ENCODE measurements at places on chromosomes 5 and 9.

DNA sequence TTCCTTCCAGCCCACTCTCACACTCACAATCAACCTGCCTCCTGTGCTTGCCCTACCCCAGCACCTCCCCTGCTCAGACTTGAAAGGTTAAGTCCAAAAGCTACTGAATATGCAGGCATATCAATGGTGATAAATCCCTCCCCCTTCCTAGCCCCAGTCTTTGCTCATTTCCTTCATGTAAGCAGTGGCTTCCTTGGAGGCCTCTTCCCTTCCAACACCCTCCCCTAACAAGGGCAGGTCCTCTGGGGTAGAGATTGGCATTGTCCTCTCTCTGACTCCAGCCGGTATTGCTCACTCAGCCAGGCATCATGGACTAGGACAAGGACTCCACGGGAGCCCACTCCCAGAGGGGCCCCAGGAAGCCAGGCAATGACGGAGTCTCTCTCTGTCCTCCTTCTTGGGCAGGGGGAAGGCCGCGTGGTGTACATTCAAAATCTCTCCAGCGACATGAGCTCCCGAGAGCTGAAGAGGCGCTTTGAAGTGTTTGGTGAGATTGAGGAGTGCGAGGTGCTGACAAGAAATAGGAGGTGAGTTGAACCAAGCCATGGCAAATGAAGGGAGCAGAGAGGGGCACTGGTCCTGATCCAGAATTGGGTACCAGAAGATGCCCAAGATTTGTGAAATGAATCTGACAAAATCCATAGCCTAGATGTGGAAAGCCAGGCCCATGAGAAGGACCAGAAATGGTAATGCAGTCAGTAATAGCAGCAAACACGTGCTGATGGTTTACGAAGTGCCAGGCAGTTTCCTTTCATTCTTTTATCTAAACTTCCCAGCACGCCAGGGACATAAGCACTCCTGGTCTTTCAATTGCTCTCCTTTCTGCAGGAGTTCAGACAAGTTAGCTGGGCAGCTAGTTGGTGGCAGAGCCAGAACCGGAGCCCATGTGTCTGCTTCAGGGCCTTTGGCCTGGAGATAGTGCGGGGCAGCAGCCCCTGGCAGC, 102.5 kb downstream of the PDE6A start:
- DNase-seq: no peak

DNA sequence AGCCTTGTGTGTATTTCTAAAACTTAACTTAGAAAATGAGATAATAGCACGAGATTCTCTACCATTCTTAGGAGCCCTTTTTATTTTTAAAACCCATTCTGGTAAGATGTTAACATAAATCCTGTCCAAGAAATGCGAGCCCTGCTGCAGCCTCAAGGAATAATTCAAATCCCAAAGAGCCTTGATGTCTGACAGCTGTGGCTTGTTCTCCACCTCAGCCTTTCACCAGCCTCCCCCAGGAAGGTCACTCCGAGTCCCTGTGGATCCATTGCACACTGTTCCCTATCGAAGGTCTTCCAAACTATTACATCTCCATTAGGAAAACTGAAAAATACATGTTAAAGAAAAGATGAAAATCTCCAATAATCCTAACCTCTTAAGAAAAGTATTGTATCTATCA, 98.5 kb upstream of the S1PR3 start:
- DNase-seq: no peak

DNA sequence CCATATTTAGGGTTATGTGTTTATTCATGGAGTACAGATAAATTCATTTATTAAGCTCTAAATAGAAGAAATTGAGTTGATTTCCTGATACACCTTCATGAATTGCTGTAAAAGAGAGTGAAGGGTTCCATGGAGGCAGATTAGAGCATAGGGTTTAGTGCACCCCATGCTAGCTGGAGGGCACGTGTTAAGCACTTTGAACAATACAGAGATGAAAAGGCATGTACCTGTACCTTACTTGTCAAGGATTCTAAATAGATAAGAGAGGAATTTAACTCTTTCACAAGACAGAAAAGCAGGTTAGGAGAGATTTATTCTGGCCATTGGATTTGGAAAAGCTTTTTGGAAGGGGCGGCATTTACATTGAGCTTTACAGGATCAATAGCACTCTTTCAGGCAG, 23.3 kb downstream of the TNFAIP8 start:
- no peak for DNase-seq

DNA sequence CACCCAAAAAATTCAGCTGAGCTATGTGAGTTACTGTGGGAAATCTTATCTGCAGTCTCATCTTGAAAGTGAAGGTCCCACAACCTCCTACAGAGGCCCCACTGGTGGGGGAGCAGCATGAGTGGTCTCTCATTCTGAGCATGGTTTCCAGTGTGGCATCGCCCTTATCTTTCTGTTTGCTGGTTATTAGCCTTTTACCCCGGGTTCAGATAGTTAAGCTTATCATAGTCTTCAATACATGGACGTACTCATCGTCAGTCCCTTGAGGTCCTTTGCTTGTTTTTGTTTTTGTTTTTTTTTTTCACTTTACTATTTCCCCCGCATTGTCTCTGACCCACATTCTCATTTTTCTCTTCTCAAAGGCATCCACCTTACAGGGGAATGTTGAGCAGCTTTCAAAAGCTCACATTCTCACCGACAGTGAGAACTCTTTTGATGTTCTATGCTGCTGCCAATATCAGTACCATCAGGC, 7.7 kb upstream of the HAVCR2 start:
- DNase-seq: no peak

DNA sequence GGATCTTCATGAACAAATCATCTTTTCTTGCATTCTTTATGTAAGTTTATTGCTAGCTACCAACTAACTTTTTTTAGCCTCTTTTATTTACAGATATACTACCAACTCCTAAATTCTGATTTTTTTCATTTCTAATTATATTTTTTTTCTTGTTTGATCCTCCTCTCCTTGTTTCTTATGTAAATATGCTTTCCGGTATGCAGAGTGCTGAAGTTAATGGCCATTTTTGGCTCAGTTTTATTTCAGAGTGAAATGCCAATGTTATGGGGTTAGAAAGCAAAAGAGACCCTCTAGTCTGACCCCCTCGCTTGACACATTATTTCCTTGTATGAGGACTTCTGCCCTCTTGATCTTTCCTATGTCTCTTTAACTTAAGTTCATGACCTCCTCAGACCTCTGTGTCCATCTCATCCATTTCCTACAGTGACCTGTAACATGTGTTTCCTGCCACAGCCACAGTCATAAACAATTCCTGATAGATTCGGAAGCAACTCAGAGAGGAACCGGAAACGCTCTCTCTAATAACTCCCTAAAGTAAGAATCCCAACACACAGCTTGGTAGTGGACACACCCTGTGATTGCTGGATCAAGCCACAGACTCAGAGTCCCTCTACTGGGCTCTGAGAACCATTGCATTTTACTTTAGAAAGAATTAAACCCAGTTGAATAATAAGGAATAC, 42.9 kb upstream of the AFAP1L1 start:
- peak; percentile 58 for DNase-seq

- no peak for DNase-seq
Observed at GRCh38 chr5:67353500-67354450, 157.2 kb upstream of the CD180 start.

GRCh38 chr9:28413471-28413870, 840.2 kb upstream of the C9orf72 start:
- no peak for DNase-seq

- DNase-seq: no peak
Observed at GRCh38 chr5:109364977-109365376, 44.8 kb downstream of the PJA2 start.

DNA sequence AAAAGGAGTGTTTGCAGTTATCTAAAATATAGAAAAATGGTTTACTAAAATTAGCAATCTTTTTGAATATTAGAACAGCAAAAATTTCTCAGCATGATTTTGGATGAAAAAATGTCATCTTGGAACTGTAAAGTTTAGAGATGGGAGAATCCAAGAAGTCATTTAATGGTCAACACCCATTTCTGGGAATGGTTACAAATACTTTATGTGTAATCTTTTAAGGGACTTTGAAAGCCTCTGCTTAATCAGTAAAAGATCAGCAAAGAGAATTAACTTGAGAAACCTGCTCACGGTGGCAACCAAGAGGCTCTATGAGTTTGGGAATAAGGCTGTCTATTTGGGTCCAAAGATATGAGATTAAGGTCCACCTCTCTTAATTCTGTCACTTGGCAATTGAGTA, 13.0 kb downstream of the C1QTNF3 start:
- no peak for DNase-seq

- no peak for DNase-seq
Observed at GRCh38 chr5:148708854-148709253, 54.5 kb upstream of the HTR4 start.

- no peak for DNase-seq
Observed at GRCh38 chr9:137837345-137838278, 40.0 kb upstream of the CACNA1B start.

DNA sequence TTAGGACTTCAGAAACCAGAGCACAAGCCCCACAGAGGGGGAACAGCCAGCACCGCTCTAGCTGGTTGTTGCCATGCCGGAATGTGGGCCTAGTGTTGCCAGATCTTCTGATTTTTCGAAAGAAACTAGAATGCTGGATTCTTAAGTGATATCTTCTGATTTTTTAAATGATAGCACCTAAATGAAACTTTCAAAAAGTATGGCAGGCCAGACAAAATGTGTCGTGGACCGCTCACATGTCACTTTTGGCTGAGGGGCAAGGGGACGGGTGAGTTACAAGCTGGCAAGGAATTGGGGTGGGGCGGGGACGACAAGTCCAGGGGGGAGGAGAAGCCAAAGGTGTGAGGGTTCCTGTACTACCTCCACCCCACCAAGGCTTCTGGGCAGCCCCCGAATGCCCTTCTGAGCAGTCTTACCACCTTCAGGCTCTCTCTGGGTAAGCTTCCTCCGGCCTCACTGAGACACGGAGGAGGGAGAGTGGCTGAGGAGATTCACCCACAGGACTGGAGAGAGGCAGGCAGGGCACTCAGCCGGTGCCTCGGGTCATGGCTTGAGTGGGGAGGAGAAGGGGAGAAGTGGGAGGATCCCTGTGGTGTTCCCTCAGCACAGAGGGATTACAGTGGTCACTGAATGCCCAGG, 10.3 kb downstream of the B4GALT7 start:
- no peak for DNase-seq

GRCh38 chr9:134099123-134099761, 31.4 kb upstream of the BRD3 start:
- DNase-seq: no peak

- DNase-seq: no peak
Observed at GRCh38 chr5:22985446-22985845, 132.3 kb upstream of the CDH12 start.

GRCh38 chr5:2199697-2200096, 317.0 kb upstream of the IRX4 start:
- no peak for DNase-seq

DNA sequence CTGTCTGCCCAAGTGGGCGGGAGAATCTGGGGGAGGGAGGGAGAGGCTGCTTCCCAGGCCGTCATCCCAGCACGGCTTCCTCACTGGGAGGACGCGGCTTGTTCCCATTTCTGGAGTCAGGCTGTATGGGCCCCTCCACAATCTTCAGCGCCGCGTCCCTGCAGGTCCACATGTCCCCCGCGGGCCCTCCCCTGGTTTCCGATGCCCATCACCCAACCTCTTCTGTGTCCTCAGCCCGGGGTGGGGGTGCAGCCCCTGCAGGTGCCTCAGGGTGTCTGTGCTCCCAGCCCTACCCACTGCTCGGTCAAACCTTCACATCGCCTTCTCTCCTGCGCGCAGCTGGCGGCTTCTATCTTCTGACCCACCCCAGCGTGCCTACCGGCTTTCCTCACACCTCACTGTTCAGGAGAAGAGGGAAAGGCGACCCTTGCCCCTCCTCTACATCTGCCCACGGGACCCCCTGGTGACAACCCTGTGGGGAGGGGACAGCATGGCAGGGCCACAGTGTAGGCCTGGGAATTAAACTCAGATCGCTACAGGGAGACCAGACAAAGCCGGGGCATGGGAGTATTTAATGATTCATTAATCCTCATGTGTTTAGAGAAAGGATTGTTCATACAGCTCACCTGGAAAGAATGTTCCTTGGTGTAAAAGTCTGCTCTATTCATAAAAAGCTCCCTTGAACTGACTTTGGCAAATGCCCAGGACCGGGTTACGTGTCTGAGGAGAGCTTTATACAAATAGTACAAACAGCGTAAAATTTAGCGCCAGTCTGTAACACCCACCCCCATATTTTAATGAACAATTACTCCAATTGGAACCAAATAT, 145.1 kb downstream of the IRX1 start:
- DNase-seq: no peak

- DNase-seq: peak; percentile 57
Observed at GRCh38 chr9:134591082-134591571, 50.5 kb upstream of the COL5A1 start.

- no peak for DNase-seq
Observed at GRCh38 chr9:86324308-86324707, 29.9 kb downstream of the TUT7 start.

- DNase-seq: no peak
Observed at GRCh38 chr5:52674815-52675545, 112.7 kb upstream of the ITGA1 start.

DNA sequence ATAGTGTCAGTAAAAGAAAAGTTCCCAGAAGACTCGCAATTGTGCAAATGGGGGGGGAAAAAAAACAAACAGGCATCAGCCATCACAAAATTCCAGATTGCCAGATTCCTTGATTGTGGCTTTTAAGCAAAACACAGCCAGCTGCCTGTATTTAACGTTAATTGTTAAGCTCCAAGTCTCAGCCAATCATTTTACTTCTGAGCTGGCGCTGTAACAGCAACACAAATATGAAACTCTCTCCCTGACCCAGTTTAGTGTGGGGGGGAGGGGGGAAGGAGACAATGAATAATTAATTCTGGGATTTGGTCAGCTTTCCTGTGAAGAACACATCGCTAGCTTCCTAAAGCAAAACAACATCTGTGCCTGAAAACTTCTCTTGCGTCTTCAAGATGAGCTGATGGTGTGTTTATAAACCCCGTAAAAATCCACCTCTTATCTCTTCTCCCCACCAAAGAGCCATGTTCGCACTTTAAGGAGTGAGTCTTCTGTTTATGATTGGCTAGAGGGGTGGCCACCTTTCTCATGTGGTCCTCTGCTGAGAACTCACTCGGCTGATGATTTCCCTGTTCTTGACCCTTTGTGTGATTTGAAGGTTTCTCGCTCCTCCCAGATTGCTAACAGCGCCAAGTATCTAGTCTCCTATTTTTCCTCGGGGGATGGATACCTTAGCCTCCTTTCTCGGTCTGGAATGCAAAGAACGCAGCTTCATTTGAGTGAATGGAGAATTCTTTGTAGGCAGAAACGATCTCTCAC, 160.2 kb upstream of the DAPK1 start:
- DNase-seq: no peak

- DNase-seq: no peak
Observed at GRCh38 chr5:3818624-3819023, 223.0 kb downstream of the IRX1 start.
